Cardiac septum (tissue), 1 donor: ENCODE measurements at places on chromosomes 6 and 20. TPM values are rescaled to one million over a fixed set of nuclear protein-coding genes. Genes with fewer than 3 reads are reported as not detected.

The R3HDML gene
- not detected for total RNA-seq

The B3GALT4 gene
- total RNA-seq, result 9.3 TPM

The OGFRL1 gene
- 7.7 TPM for total RNA-seq

The LAMA2 gene
- total RNA-seq, result 344 TPM

The MCHR2 gene
- total RNA-seq, result not detected

The CDYL gene
- total RNA-seq, result 36.3 TPM

The RBBP8NL gene
- total RNA-seq, result not detected

The SLC22A16 gene
- not detected for total RNA-seq

The SCRT2 gene
- not detected for total RNA-seq

The GJA10 gene
- total RNA-seq, result not detected

The CCN2 gene
- total RNA-seq, result 76.5 TPM

The FAM209A gene
- total RNA-seq, result not detected
